Endothelial cell (in vitro differentiated cells): ENCODE measurements at places on chromosomes 5 and 9.
A peak's percentile ranks its signal among the peaks of the same experiment; 100 is the strongest.

GRCh38 chr9:14479163-14479560 is 165.2 kb upstream of the NFIB start:
- DNase-seq, result no peak

GRCh38 chr5:77781076-77781475 is 4.9 kb upstream of the TBCA start:
- DNase-seq, result no peak

DNA sequence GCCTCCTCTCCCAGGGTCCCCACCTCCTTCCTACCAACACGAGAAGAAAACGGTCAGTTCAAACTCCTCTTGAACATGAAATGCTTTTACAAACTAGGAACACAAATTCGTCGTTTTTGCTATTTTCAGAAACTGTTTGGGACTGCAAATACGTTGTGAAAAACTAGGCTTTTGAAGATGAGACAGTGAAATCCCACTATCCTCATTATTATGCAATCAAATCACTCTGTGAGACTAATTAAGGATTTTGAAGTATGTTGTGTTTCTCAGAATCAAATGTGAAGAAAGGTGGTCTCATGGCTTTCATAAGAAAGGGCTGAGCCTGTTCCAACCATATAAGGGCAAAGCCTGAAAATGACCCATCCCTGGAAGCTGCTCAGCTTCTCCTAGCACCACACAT is 33.2 kb downstream of the CDH6 start:
- DNase-seq, result no peak

- no peak for DNase-seq
These were observed 3.4 kb downstream of the SMIM3 start for GRCh38 chr5:150781706-150782614.

- no peak for DNase-seq
These were observed 405.9 kb upstream of the DAP start for GRCh38 chr5:11166923-11167322.

DNA sequence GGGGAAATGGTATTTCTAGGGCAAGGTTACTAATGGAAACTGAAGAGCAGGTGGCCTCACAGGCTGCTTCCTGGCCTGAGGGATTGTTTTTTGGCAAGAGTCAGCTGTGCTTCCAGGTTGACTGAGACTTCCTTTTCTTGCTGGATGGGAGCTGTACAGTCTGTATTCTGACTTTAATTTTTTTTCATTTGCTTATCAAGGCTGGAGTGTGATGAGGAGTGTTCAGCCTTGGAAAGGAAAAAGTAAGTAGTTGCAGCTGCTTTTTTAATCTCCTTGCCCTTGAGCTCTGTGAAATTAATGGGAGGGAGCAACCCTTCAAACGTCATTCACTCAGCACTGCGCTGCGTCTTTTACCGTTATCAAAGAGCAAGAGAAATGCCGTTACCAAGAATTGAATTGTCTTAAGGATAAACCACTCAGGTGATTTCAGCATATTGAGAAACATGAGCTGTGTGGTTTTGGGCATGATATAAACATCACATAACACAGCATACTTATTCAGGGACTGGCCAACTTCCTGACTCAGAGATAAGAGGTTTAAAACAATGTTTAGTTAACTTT is 47.6 kb downstream of the AQP7 start:
- DNase-seq, result no peak

- DNase-seq, result no peak
These were observed 146.1 kb downstream of the PBX3 start for GRCh38 chr9:125893277-125893676.

DNA sequence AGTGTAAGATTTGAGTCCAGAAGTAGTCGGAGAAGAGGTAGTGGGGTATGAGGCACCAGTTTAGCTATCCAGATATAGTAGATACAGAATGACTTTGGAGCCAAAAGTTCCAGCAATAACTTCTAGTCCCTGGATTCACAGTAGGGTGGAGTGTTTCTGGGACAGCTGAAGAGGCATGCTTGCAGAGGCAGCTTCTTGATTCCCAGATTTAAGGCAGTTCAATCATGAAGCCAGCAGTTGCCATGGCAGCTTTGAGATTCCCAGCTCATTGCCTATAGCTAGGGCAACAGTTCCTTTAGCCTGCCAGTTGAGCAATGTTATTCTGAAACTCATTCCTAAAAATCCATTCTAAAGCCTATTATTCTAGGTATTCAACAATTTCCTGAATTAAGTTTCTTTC is 79.2 kb downstream of the LIX1 start:
- no peak for DNase-seq

DNA sequence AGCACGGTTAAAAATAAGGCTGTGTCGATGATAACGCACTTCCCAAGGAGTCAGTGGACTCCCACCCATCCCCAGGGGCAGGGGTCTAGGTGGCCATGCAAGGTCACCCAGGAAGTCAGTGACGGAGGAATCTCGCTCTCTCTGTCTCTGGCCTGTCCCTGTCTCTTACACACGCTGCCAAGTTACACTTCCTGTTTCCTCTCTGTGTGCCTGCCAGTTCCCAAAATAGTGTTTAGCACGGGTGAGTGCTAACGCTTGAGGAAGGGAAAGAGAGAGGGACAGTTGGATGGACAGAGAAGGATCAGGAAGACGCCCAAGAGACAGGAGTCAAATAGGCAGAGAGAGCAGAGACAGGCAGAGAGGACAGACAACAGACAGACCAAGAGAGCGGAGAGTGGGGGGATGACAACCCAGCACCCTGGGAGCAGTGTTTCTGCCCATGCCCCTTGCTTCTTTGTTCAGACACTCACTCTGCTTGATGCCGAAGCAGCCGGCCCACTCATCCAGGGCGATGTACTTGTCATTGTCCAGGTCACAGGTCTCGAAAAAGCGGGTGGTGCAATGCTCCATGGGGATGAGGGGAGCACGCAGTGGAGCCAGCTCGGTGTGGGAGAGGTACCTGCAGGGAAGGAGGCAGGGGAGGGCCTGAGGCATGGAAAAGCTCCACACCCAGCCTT is 23.0 kb downstream of the SPARC start:
- DNase-seq, result no peak

DNA sequence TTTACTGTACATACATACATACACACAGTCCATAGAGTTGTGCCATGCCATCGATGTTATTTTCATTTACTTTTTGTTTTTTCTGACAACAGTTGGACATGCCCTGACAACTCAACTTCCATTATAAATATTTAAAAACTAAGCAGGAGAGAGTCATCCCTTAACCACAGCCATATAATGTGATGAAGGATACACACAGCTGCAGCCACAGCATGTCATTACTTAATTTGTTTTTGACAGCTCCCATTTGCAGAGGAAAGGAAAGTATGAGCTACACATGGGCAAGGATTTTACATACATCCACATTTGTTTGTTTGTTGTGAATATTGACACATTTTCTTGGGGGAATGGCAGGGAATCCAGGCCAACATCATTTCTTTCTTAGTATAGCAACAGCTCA is 91.5 kb upstream of the TUT7 start:
- DNase-seq, result no peak

GRCh38 chr9:80320916-80321315 is 749.2 kb downstream of the TLE4 start:
- no peak for DNase-seq

DNA sequence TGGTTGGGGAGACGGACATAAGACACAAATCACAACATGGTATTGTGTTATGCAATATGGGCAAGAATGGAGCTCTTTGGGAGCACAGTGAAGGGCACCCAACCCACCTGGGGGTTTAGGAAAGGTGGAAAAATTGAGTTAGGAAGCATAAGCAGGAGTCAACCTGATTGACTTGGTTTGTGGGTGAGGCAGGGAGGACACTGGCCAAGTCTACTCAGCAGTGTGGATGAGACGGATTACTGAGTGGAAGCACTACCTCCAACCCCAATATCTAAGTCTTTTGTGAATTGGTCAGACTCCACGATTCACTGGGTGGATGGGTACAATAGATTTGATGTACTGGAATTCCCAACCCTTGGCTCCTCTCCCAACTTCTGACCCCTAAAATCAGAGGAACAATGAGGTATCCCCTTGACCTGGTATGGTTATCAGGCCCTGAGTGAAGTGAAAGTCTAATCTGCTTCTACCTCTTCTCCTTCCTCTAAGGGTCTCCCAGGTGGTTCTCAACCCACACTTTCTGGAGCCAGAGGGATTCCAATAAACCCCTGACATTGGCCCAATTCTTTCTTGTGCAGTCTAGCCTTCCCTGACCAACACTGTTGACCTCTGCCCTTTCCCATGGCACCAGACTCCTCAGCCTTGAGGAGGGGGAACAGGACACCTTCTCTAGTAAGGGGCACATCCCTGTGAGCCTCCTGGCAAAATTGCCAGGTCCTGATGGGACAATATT is 5.2 kb downstream of the EGR1 start:
- no peak for DNase-seq

DNA sequence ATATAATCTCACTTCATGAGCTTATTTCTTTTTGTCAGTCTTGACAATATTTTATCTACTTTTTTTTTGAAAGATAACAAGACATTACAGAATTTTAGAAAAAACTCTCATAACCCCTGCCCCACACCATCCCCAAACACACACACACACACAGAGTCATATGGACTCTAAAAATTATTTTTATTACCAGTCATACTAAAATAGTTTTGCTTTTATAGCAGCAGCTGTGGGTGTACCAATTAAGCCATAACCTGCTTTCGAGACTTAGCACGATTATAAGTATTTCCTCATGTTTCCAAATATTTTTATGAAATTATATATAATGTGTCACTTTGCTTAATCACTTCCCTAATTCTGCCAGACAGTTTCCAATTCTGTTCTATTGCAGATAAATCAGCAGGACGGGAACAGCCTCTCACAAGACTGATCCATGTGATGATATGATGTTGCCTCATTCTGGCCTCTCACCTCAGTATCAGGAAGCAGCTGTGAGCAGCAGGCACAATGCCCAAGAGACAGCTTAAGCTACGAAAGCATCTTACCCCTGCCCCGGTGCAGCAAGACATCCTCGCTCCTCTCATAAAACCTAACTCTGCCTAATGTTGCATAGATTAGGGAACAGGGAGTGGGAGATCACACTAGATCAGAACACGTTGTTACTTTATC is 7.0 kb downstream of the PDCL start:
- DNase-seq, result no peak

DNA sequence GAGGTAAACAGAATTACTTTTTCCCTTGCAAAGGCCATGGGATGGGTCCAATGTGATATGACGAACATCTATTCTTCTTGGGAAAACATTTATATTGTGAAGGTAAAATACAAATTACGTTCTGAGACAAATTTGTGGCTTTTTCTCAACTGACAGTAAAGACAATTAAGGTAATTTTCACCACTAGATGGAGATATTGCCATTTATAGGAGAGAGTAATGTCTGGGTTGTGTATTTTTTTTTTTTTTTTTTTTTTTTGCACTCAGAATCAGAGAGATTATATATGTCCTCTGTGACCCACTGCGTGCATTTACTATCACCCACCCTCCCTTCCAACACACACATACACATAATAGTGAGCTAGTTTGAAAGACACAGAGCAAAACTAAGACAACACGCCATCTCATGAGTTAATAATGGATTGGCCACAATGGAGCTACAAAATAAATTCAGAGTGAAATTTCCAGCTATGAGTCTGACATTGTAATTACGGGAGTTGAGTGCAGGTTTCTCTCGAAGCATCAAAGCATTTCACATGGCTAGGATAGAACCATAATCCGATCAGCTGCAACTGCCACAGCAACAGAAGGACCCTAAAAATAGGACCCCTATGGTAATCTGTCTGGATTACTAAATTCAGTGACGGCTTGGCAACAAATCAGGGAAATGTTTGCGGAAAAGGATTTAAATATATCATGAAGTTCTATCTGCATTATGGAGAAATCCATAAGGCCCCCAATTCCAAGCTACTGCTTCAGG is 49.2 kb downstream of the ANXA1 start:
- no peak for DNase-seq

GRCh38 chr5:133824661-133825254 is 143.7 kb downstream of the C5orf15 start:
- DNase-seq, result no peak

GRCh38 chr5:76851728-76852369 is 2.0 kb downstream of the S100Z start:
- no peak for DNase-seq

DNA sequence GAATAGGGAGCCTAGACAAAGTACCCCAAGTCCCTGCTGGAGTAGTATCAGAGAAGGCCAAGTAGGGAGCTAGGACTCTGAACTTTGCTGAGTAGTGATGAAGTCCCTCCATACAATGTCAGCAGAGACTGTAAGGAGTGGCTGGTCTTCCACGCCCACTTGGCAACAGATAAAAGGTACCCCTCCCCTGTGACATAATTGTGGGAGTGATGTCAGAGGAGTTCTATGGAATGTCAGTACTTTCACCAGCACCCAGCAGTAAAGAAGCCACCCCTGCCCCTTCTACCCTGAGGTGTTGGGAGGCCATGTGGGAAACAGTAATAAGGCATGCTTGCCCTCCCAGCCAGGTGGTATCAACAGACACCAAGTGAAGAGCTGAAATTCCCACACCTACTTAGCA is 143.9 kb downstream of the SLIT3 start:
- DNase-seq, result no peak

GRCh38 chr5:116090302-116090701 is 5.5 kb downstream of the COMMD10 start:
- DNase-seq, result no peak

DNA sequence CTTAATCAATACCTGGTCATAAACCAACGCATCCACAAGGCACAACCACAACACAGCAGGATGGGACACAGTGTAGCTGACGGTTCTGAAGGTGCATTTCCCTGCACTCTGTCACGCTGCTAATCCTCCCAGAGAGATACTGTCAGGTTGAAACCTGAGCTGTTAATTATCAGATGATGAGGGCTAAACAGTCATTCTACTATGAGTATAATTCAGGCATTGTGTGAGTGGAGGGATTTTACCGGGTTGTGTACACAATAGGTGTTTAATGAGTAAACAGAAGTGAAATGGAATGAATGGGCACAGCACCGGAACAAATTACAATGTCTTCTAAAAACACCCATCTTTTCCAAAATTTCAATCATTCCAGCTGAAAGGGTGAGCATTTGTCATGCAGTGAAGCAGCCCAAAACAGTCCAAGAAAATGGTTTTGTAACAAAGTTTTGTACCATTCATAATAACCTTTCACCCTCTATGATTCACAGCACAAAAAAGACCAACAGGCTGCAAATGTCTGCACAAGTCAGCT is 71.5 kb downstream of the ABCA1 start:
- DNase-seq, result no peak

DNA sequence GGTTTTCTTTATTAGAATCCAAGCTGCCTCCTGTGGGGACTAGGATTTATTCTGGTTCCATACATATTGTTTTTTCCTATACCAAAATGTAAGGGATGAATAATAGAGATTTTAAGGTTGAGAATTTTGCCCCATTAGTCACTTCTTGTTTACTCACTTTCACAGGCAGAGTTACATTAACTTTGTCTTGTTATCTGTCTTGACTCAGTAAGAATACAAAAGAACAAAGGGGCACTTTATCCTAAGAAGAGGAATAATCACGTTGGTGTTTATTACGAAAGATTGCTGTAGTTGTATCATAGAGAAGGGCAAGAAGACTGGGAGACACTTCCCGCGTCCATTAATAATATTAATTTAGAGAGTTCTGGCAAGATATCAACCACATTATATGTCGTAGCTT is 599.7 kb upstream of the FTMT start:
- no peak for DNase-seq

- DNase-seq, result no peak
These were observed 55.5 kb downstream of the APC start for GRCh38 chr5:112793201-112793600.

GRCh38 chr5:134148986-134149539 is 27.7 kb downstream of the SKP1 start:
- no peak for DNase-seq

- no peak for DNase-seq
These were observed 36.3 kb downstream of the VCP start for GRCh38 chr9:35035851-35036701.

GRCh38 chr5:76104027-76104426 is 20.8 kb downstream of the SV2C start:
- DNase-seq, result peak; percentile 78
